ENCODE measurements at places on chromosomes 7 and 10. TPM values are rescaled to one million over a fixed set of nuclear protein-coding genes. Genes with fewer than 3 reads are reported as not detected.

Gene C10orf67
- total RNA-seq, result not detected

Gene GTPBP4
- total RNA-seq, result 131 TPM

Gene GRID2IP
- total RNA-seq, result 1.7 TPM

Gene LIPF
- total RNA-seq, result not detected

Gene PLEKHS1
- not detected for total RNA-seq

Gene TAS2R60
- total RNA-seq, result not detected
